ENCODE measurements at places on chromosomes 11 and 22.

- DNase-seq = no peak
These were observed 40.2 kb downstream of the DIXDC1 start for GRCh38 chr11:111977146-111978027.

GRCh38 chr11:13595166-13595565 lies 73.3 kb upstream of the FAR1 start:
- DNase-seq = no peak

GRCh38 chr11:455566-456147 lies 5.6 kb downstream of the PTDSS2 start:
- no peak for DNase-seq

DNA sequence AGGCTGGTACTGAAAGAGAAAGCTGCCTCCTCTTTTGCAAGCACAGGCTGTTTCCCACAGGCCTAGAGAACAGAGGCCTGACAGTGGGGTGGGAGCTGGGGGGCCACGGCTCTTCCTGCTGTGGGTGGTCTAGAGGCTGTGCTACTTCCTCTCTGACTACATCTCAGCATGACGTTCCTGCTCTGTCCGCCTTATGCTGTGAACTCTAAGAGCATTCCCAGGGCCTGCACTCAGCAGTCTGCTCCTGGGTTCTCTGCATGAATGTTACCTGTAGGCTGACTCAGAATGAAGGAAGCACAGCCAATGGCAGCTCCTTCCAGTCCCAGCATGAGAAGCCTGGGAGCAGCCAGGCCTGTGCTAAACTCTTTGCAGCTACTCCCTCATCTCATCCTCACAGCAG lies 534.3 kb downstream of the NTM start:
- no peak for DNase-seq

- DNase-seq = no peak
These were observed 884.7 kb downstream of the BRD1 start for GRCh38 chr22:48942698-48943566.

GRCh38 chr11:121449123-121449522 lies 3.0 kb upstream of the SORL1 start:
- DNase-seq = no peak

GRCh38 chr22:36612458-36612857 lies 83.5 kb upstream of the EIF3D start:
- DNase-seq = no peak

DNA sequence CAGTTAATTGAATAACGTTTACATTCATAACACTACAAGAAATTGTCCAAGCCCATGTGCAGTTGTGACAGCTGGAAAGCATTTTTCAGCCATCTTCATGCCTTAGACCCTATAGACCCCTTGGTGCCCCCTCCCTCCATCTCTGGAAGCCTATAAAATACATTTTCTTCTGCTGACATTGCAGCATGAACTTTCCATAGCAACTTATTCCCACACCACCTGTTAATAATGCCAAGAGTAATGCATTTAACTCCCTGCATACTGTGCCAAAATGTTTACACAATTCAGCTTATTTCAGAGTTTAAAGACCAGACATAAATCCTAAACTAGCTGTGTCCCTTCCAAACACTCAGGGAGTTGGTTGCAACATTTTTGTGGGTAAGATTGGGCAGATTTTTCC lies 143.0 kb upstream of the ARHGAP20 start:
- no peak for DNase-seq

- DNase-seq = no peak
These were observed 35.4 kb downstream of the C22orf42 start for GRCh38 chr22:32123657-32124056.

DNA sequence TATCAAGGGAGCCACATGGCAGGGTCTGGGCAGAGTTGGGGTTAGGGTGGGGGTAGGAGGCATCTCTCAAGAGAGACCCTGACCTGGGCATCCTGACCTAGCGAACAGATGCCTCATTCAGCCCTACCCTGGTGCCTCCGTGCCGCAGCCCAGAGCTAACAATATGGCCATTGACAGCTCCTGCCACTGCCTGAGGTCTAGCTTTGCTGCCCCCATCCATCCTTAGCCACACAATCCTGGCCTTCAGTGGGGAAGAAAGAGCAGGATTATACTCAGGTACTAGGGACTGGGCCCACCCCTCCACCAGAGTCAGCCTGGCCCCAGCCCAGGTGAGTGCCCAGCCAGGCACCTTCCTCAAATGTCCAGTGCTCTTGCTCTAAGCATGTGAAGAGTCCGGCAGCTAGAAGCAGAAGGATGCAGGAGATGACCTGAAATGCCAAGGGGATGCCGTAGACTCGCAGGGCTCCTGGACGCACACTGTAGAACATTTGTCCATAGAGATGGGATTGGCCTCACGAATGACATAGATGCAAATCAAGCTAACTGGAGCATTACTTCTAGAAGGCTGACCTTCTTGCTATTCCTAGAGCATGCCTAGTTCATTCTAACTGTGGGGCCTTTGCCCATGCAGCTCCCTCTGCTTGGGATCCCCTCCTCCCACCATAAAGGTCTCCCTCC lies 13.3 kb upstream of the SERPINH1 start:
- no peak for DNase-seq

- DNase-seq = no peak
These were observed 17.3 kb downstream of the RPL27A start for GRCh38 chr11:8699903-8700302.

- no peak for DNase-seq
These were observed 45.4 kb downstream of the SOX6 start for GRCh38 chr11:16310943-16311342.

DNA sequence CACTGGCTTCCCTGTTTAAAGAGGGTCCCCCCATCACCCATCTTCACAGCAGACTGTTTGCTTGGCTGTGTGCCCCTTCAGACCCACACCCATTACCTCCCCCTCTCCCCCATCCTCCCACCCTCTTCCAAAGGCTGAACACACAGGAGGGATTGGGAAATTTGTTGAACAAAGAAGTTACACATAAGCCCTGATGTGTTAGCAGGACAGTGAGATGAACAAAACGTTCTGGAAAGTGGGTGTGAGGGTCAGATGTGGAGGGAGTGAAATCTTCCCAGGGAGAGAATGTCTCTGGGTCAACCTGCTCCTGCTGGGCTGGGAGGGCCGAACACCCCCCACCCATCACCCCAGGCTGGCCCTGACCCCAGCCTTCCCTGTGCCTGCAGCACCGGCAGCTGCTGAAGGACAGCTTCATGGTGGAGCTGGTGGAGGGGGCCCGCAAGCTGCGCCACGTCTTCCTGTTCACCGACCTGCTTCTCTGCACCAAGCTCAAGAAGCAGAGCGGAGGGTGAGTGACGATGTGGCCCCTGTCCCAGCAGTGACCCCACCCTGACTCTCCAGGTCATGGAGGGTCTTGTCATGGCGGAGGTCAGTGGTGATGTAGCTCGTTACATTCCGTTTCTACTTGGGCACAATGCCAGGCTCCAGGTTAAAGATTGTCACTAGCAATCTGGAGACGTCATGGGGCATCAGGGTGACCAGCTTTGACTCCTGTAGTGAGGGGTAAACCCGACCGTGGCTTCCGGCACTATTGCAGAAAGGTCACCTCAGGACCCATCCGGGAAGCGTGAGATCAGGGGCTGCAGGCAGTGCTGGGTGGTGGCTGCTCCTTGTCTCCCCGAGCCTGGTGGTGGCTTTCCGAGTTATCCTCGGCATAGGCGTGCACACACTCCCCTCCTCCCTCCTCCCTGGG lies 103.5 kb downstream of the BCR start:
- no peak for DNase-seq

DNA sequence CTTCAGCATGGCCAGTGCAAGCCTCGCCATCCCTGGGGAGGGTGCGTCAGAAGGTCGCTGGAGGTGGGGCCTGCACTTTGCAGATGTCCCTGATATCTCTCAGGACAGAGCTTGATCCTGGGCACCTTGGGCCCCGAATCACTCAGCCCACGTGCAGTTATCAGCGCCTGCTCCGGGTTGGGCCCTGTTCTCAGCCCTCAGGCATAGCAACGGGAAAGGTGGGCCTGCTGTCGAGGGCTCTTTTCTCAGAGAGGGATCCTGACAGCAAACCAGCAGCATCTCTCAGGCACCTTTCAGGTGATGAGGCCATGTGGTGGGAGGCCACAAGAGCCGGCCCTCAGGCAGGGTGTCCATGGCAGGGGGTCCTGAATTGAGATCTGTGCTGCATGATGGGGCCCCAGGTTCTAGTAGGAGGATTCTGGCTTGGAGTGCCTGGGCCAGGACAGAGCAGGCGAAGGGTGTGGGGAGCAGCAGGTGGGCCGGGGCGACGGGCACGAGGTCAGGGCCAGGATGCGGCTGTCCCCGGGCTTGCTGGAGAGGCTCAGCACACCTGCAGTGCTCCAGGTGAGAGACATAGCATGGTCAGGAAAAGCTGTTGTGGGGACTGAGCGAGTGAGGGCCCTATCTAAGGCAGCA lies 280.5 kb downstream of the TBC1D22A start:
- DNase-seq = no peak

GRCh38 chr22:22916215-22916951 lies 28.8 kb downstream of the IGLL5 start:
- DNase-seq = no peak

- DNase-seq = no peak
These were observed 34.8 kb upstream of the HORMAD2 start for GRCh38 chr22:30045494-30045887.

DNA sequence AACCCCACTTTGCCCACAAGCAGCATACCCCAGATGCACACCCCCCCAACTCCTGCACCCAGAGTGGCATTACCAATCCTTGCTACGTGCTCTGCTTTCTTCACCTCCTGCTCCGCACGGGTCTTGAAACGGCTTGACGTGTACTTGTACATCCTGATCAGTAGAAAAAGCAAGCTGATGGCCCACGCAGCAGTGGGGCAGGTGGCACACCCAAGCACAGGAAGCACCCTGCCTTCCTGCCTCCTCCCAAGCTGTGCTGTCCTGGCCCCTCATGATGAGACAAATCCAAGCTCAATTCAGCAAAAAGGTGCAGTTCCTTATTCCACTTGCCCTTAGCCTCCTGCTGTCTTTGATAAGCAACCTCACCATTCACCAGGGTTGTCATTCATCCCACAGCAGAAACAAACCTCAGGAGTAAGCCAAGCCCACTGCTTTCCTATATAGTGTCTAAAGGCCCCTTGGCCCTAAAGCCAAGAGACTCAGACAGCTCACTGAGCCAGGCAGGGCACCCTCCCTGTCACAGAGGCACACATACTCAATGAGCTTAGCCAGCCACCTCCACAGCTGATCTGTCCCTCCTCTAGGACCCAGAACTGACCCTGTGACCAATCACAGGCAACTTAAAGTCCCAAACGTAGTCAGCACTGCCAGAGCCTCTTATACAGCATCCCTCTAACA lies 27.8 kb downstream of the MORC2 start:
- DNase-seq = peak; percentile 43

GRCh38 chr11:76678321-76678720 lies 7.8 kb upstream of the LRRC32 start:
- no peak for DNase-seq

DNA sequence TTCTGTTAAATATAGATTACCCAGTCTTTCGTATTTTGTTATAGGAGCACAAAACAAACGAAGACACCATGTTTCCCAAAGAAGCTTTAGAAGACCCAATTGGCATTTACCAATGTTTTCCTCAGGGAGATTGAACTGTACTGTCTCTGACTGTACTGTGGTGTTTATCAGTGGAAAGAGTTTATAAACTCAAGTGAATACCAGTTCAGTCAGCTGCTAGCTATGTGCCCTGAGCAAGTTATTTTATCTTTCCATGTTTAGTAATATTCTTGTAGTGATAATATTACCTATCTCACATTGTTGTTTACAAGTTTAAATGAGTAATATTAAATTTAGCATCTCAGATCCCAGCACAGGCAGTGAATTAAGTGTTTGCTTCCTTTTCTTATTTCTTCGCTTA lies 773.2 kb downstream of the KCNA4 start:
- no peak for DNase-seq

GRCh38 chr11:123145661-123146060 lies 49.4 kb downstream of the CLMP start:
- DNase-seq = no peak

GRCh38 chr11:31512117-31512516 lies 2.5 kb downstream of the ELP4 start:
- DNase-seq = no peak

DNA sequence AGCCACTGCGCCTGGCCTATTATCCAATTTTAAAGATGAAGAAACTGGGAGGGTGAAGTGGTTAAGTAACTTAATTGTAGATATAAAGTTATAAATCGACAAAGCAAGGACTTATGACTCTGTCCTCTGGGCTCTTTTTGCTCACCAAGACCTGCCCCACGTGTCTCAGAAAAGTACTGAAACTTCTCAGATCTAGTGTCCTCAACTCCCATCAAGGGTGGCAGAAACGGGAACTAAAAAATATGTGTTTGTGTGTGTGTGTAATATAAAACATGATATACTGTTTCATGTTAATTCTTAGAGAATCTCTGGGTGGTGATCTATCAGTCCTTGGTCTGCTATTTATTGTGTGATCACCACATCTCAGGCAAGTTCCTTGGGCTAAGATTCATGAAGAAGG lies 104.9 kb downstream of the GAB2 start:
- no peak for DNase-seq

GRCh38 chr11:110297076-110297725 lies 787 bp upstream of the RDX start:
- DNase-seq = no peak

DNA sequence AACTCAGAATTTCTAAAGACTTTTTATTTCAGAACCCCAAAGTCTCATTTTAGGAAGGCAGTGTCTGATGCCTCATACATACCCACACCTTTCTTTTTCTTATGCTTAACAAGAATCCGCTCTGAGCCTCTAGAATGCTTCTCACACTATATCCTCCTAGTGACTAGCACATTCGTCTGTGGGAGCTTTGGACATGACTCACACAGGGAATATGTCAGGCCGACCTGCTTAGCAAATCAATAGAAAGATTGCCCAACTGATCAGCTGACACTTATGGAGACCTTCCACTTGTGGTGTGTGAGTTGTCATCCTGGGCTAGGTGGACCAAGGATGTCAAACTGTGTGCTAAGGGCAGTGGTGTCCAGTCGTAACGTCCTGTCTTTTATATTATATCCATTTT lies 129.9 kb upstream of the TTC12 start:
- no peak for DNase-seq

DNA sequence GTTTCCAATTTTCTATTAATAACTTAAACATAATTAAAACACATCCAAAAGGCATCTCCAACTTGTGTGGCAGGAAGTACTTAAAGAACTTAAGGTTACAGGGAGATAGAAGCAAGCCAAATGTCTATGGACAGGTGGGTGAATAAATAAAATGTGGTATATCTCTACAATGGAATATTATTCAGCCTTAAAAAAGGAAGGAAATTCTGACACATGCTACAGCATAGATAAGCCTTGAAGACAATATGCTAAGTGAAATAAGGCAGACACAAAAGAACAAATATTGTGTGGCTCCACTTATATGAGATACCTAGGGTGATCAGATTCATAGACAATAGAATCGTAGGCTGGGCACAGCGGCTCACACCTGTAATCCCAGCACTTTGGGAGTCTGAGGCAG lies 109.6 kb downstream of the WT1 start:
- no peak for DNase-seq

Data from activated T-helper 1 cell treated with Interleukin-2 at 50 U/mL for 16 hours (primary cell).